ENCODE measurements at places on chromosomes 7 and 10.

- DNase-seq: no peak
Observed at GRCh38 chr7:83451501-83452045, 197.4 kb downstream of the SEMA3E start.

DNA sequence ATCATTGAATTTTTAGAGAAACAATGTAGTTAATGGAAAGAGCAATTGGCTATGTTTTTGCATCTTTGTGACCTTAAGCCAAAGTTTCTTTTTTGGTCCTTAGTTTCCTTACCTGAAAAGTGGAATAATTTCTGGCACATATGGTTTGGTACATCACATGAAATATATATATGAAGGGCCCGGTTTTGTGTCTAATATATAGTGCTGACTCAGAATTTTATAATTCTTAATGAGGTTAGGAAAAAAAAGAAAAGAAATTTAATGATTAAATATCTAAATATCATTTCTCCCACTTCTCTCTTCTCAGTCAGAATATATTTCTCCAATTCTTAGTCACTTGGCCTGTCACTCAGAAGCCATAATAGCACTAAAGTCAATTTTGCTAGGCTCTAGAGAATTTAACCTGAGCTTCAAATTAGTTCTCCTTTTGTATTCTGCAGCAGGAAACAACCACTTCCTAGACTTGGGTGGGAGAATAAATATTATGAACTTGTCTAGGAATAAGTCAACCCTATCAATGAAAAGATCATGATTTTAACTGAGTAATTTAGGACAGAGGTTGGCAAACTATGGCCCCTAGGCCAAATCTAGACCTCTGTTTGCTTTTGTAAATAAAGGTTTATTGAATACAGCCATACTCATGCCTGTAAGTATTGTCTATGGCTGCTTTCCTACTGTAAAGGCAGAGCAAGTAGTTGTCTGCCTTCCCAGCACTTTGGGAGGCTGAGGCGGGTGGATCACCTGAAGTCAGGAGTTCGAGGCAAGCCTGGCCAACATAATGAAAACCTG, 34.6 kb downstream of the PPP1R9A start:
- DNase-seq: no peak

DNA sequence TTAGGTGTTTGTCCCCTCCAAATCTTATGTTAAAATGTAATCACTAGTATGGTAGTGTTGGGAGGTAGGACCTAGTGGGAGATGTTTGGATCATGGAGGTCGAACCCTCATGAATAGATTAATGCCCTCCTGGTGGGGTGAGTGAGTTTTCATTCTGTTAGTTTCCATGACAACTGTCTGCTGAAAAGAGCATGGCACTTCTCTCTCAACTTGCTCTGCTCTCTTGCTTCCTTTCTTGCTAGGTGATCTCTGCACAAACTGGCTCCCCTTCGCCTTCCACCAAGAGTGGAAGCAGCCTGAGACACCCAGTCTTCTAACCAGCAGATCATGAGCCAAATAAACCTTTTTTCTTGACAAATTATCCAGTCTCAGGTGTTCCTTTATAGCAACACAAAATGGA, 853.9 kb downstream of the SORCS1 start:
- DNase-seq: no peak

DNA sequence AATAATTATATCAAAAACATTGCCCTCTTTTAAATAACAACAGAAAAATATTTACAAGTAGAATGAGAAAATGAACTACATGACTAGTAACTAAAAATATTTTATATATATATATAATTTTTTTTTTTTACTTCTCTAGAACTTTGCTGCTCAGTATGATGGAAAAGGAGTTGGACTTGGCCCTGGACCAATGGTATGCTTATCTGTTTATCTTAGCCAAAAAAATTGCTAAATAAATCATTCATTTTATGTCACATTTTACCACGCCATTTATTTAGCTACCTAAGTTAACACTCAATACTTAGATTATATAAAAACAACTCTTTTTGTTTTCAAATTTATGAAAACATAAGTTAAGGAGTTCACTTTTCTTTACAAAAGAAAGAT, 6.7 kb downstream of the COL1A2 start:
- DNase-seq: no peak

DNA sequence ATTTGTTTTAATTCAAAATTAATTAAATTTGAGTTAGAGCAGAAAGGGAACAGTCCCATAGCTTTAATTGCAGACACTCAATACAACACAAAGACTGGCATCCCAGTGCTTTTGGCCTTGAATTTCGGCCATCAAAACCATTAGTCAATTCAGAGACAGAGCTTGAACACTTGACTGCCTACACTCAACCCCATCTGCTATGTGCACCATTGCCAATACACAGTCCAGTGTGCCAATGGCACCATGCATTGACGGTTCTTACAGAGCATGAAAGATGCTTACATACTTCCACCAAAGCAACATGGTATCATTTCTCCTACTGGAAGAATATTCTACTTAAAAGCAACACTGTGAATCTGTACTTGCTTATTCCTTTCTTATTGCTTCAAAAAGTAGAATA, 43.6 kb upstream of the LRRTM3 start:
- no peak for DNase-seq

GRCh38 chr7:102321351-102322201, 34.7 kb downstream of the SPDYE6 start:
- peak; percentile 86 for DNase-seq

- no peak for DNase-seq
Observed at GRCh38 chr7:65462148-65462716, 88.6 kb downstream of the ZNF92 start.

- DNase-seq: peak; percentile 68
Observed at GRCh38 chr10:15313843-15314242, 57.2 kb downstream of the FAM171A1 start.

DNA sequence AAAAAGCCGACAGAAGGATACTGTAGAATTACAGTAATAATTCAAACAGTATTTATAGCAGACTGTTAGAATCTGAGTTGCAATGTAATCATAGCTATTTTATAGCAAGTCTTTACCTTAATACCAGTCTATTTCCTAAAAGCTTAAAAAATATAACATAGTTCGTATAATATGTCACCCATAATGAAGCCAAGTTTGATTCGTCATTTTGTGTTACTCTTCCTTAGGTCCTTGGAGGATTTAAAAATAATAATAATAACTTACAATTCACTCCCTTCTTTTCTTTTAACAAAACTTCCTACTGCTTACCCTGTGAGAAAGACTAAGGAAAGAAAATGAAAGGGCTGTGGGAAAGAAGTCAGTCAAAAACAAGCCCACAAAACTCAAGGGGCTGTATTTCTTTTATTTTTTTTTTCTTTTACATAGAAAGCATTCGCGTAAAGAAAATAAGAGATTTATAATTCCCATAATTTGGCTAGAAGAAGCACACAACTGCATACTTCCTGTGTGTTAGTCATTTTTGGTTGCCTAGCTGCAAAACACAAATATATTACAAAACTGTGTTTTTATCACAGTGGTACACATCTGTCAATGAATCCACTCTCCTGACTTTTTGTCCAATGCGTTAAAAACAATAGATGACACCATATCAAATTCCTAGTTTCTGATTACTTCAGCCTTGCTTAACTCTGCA, 187.2 kb upstream of the CELF2 start:
- DNase-seq: no peak

- peak; percentile 68 for DNase-seq
Observed at GRCh38 chr10:31602541-31603234, 283.7 kb downstream of the ZEB1 start.

GRCh38 chr10:121481180-121481579, 117.1 kb downstream of the FGFR2 start:
- no peak for DNase-seq

DNA sequence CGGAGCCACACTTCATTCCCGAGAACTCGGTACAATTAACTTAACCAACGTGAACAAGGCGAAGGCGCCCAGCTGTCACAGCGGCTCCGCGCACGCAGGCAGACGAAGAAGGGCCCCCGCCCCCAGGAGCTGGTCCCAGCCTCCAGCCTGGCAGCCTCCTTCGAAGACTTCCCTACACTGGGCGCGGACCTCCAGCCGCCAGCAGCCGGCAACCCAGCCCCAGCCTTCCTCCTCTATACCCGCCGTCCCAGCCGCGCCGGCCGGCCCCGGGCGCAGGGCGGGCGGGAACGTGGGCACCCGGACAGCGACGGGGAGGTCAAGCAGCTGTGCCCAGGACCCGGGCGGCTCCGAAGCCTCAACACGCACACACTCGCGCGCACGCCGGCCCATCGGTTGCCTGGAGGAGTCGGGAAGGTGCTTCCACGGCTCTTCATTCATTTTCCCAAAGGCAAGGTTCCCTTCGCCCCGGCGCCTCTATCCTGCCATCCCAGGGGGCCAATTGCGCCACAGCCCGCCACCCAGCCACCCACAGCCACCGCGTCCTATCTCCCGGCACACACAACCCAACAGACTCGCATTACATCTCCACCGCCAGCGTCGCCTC, 1.6 kb downstream of the CHST15 start:
- DNase-seq: peak; percentile 71

DNA sequence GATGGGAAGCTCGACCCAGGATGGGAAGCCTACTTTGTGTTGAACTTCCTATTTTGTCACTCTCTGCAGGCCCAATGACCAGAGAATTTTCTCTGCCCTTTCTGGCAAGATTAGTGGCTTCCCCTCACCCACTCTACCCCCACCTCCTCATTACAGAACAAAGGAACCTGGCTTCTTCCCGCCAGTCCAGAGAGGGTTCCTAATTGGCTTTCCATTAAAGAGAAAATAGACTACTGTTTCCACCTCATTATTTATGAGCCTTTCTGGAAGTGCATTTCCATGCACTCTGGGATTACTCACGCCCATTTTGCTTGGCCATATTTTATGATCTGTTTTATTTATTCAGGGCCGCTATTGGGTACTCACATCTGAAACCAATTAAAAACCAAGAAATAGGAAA, 94.9 kb upstream of the TCF7L2 start:
- DNase-seq: no peak
